Germinal center (tissue), 1 donor: ENCODE measurements at places on chromosomes 1 and 21.

DNA sequence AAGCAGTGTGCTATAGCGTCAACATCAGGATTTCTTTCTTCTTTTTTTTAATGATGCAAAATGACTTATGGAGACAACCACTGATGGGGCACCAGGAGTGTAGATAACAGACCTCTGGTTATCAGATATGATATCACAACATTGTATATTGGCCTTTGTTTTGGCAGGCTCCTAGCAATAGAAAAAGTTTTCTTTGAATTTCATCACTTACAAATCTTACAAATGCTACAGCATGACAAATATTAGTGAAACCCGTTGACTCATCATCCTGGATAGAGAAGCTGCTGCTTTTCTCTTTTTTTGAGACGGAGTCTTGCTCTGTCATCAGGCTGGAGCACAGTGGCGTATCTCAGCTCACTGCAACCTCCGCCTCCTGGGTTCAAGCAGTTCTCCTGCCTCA is 92.9 kb downstream of the LTN1 start:
- DNase-seq: no peak

GRCh38 chr1:161531986-161532643 is 7.8 kb downstream of the HSPA6 start:
- DNase-seq: no peak

GRCh38 chr1:243482141-243483022 is 226.5 kb downstream of the SDCCAG8 start:
- DNase-seq: no peak

- no peak for DNase-seq
These were observed 150.2 kb downstream of the FOXD2 start for GRCh38 chr1:47587891-47588582.

- no peak for DNase-seq
These were observed 3.3 kb upstream of the KNCN start for GRCh38 chr1:46554597-46555381.

DNA sequence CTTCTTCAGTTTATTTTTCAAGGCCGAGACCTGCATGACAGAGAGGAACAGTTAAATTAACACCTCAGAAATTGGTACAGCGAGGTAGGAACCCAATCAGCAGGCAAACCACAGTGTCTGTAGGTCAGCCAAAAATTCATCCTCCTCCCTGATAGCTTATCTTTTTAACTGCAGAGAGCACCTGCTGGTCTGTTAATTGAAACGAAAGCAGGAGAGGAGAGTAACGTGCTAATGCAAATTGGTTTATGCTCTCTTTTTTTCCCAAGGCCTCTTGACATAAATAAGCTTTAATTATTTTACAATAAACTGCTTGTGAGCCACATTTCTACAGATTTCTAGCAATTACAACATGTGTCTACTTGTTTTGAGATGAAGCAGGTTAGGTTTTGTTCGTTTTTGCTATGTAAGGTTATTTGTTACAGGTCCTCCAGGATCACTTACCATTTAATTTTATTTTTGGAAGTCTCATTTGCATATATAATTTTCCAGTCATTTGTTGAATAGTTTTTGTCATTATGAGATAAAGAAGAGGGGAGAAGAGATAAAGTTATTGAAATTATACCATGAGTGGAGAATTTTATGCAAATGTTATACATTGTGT is 179.9 kb downstream of the DENND1B start:
- DNase-seq: no peak
